Fibroblast of the conjunctiva (primary cell): ENCODE measurements at places on chromosomes 2 and 18.

DNA sequence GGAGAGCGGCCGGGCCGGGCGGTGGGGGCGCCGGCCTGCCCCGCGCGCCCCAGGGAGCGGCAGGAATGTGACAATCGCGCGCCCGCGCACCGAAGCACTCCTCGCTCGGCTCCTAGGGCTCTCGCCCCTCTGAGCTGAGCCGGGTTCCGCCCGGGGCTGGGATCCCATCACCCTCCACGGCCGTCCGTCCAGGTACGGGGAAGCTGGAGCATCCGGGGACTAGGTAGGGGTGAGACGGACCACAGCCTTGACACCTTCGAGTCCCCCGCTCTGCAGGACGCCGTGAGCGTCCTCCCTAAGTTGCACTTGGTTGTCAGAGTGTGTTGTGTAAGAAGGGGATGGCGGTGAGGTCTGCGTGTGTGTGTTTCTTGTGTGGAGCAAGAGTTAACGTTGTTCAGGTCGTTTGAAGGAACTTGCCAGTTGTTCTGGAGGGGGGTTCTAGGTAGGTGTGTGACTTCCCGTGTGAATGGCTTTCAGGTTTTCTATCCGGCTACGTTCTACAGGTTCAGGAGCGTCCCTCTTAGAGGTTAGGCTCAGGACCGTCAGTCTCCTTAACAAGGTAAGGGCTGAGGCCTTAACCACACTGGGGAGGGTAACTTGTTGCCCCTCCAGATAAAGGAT is 393 bp downstream of the IL1R1 start:
- no peak for DNase-seq

- no peak for DNase-seq
These were observed 30.1 kb downstream of the C1D start for GRCh38 chr2:68032702-68033101.

- no peak for DNase-seq
These were observed 47.1 kb downstream of the CNGA3 start for GRCh38 chr2:98393354-98393753.

GRCh38 chr2:112141626-112142007 is 3.4 kb downstream of the FBLN7 start:
- no peak for DNase-seq
